ENCODE measurements at places on chromosomes 5 and 9.
A peak's percentile ranks its signal among the peaks of the same experiment; 100 is the strongest.

DNA sequence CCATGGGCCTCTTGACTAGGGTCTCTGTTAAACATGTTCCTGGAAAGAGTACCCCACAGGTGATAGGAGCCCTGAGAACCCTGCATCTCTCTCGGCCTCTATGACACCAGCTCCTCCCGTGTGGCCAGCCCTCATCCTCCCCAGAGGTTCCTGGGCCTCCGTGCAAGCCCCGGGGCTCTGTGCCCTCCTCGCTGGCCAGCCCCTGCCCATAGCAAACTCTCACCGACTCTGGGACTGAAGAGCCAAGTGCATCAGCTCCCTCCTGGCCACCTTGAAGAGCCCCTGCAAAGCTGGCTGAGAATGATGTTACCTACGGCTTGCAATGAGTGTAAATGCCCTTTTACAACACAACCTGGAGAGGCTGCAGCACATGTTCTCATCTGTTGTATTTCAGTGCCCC lies 224.4 kb downstream of the ROR2 start:
- DNase-seq: no peak

DNA sequence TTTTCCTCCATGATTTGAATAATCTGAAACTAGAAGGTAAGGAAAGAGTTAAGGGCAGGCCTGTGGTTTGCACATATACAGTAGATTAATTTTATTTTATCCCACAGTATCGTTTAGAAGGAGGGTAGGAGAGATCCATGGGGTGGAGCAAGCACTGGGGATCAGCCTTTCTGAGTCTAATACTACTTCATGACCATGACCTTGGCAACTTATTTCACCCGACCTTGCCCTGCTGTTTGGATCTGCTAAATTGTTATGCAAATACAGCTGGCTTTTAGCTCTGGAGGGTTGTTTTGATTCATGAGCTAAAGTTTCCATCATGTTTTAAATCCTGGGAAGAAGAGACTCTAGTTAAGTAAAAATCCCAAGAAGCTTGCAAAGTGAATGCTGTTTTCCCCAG lies 864 bp upstream of the GRIN3A start:
- no peak for DNase-seq

- DNase-seq: no peak
Observed at GRCh38 chr5:139654464-139654863, 6.3 kb downstream of the CXXC5 start.

DNA sequence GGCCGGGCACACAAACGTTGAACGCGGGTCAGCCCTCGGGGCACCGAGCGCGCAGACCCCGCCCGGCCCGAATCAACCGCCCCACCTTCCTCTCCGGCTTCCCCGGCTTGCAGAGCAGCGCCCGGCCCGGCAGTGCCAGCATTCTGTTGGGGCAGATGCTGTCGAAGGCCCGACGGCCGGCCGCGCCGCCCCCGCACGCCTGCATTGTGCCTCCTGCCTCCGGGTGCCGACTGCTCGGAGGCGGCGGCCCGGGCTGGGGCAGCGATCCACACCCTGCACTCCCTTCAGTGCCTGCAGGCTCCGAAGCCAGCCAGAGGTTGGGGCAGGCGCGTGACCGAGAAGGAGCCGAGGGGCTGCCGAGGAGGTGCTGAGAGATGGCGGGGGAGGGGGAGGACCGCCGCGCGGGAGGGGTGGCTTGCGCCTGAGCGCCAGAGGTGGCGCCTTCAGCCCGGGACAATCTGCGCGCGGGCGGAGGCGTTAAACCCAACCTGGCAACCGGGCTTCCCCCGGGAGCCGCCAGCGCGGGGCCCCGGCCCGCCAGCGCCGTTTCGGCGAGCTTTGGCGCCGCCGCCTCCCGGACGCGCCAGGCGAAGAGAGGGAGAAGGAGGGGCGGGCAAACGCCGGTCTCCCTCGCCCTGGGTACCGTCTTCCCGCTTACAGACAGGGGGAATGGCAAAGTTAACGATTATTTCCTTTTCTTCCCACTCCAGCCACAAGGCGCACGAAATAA lies at the start of gene MCIDAS:
Gene MCIDAS, minus strand, starts transcription at position 382 of the 730 bp plus-strand sequence. Its CDS starts 177 bp downstream, at position 205.
- DNase-seq: peak; percentile 63

GRCh38 chr9:8095672-8096086 lies 296.1 kb upstream of the DMAC1 start:
- DNase-seq: peak; percentile 95

GRCh38 chr9:136429683-136430491 lies 9.8 kb downstream of the INPP5E start:
- DNase-seq: no peak

DNA sequence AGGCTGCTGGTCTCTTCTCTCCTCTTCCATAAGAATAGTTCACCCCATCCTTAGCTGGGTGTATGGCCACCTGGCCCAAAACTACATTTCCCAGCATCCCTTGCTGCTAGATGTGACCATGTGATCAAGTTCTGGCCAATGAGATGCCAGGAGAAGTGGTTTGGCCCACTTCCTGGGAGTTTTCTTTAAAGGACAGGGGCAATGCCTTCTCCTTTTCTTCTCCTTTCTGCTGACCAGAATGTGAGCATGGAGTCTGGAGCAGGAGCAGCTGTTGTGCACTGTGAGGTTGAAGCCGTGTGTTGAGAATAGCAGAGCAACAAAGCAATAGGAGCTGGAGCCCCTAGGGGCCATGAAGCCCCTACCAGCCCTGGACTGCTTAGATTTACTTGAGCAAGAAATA lies 36.8 kb downstream of the C9orf50 start:
- peak; percentile 25 for DNase-seq

GRCh38 chr5:157994906-157995519 lies 136.1 kb upstream of the CLINT1 start:
- DNase-seq: peak; percentile 64

Measured in NCI-H1436 (cell line).